ENCODE measurements at places on chromosomes 6 and 20.

GRCh38 chr6:167341665-167342655 is 17.1 kb downstream of the TTLL2 start:
- no peak overlapping the region for H3K4me3 ChIP-seq
- no peaks in the 10 kb centered on the region for H3K36me3 ChIP-seq

DNA sequence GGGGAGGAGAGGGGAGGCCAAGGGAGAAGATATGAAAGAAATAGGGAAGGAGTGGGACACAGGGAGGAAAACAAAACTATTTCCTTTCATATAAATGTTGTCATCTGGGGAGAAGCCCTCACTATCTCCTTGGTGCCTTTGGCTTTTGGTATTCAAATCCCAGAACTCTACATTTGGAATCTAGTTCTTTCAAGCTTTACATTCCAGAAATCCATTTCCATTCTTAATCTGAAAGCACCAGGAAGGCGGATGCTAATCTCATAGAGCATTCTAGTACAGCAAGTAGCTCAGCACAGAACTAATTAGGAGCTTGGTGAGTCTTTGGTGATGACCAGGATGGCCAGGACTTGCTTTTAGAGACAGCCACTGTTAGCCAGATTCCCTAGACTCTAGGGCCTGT is 177.9 kb downstream of the KIF16B start:
- H3K36me3 ChIP-seq = peaks cover 9% of the 10 kb centered on the region
- DNase-seq = no peak
- peaks cover 20% of the 10 kb centered on the region for H3K4me1 ChIP-seq
- H3K27ac ChIP-seq = no peak overlapping the region
- H3K27me3 ChIP-seq = no peaks in the 10 kb centered on the region

DNA sequence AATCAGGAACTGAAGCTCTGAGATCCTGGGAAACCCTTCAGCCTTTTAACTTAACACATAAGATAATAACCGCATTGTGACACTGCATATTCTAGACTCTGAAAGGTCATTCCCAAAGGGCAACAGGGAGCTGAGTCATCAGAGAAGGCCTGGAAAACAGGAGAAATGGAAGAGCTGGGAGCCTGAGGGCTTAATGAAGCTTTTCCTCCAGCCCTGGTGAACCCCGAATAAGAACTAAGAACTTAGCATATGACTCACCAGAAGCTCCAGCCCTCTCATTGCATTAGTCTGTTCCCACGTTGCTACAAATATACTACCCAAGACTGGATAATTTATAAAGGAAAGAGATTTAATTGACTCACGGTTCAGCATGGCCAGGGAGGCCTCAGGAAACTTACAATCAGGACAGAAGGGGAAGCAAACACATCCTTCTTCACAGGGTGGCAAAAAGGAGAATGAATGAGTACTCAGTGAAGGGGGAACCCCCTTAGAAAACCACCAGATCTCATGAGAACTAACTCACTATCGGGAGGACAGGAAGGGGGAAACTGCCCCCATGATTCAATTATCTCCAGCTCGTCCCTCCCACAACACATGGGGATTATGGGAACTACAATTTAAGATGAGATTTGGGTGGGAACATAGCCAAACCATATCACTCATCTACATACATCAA is 648.5 kb downstream of the TFAP2A start:
- H3K4me3 ChIP-seq = no peak overlapping the region
- H3K36me3 ChIP-seq = no peaks in the 10 kb centered on the region
- H3K4me1 ChIP-seq = peaks cover 18% of the 10 kb centered on the region
- H3K27ac ChIP-seq = no peak overlapping the region
- DNase-seq = no peak
- no peaks in the 10 kb centered on the region for H3K27me3 ChIP-seq

DNA sequence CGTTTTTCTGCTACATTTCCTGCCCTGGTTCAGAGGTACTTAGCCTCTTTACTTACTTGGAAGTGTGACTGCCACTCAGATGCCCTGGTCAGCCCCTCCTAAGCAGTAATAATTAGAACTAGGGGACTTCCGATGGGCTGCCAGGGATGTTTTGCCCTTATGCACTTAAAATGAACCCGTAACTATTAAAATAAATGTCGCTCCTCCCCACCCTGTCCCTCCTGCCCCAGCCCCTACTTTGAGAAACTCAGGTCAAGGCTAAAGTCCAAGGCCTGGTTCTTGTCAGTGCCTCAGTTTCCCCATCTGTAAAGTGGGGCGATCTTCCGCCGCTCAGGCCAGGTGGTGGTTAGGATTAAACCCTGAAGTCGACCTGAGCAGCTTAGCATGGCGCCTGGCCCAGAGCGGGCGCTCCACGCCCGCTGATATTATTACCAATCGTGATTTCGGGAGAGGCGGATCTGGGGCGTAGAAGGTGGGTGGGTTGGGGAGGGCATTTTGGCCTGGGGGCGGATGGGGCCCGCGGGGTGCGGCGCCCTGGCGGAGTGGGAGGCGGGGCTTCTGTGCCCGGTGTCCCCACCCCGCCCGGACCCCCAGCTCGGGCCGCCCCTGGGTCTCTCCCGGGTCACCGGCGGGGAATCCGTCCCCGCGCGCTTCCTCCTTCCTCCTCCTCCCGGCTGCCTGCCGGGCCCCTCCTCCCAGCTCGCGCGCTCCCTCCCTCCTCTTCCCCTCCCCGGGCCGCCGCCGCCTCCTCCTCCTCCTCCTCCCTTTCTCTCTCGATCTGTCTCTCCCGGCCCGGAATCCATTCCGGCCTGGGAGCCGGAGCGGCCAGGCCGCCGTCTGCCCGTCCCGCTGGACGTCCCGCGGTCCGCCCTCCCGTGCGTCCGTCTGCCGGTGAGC is at the start of gene SRC:
TSS of gene SRC (plus strand) at position 802 of the 897 bp plus-strand sequence. CDS start 38,014 bp downstream, outside the sequence.
- H3K4me1 ChIP-seq = peaks cover 35% of the 10 kb centered on the region
- H3K27ac ChIP-seq = 0 out of 2 replicates have a peak within 1 kb of the TSS, but pooled peaks have one; percentile 49
- H3K36me3 ChIP-seq = 0 out of 2 replicates have a peak, but pooled peaks cover 3% of the 10 kb centered on the region
- H3K27me3 ChIP-seq = no peaks in the 10 kb centered on the region

DNA sequence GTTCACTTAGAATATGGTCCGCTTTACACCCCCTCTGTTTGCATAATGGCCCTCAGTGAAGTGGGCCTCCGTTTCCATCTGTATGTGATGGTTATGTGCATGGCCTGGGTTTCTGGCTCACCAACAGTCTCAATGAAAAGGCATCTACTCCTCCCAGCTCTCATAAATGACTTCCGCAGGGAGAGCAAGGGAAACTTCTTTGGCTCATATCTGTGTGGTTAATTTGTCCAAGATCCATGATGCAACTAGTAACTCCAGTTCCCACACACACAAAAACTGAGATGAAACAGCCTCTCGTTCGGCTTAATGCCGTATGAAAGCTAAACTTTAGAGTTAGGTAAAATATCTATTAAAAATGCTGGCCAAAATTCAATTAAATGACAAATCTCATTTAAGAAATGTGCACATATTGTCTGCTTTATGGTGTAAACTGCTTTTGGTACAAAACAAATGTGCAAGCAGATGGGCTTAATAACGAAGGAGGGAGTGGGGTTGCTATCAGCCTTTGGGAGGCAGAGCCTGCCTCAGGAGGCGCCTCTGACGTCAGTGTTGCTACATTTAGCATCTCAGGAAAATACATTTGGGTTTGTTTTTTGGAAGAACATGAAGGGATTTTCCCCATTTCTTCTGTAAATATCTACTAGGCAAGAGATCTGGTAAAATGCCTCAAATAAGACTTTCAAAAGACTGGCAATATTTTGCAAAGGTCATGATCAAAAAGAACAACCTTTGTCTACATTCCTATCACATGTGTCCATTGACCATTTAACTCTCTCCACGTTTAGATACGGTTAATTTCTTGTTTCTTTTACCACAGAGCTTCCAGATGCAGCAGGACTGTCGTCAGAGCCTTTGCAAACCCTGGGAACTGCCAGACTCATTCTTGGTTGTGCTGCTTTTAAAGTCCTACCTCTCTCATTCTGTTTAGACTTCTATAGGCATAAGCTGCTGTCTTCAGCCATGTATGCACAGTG is 96.8 kb downstream of the ARMC2 start:
- H3K4me1 ChIP-seq = peaks cover 34% of the 10 kb centered on the region
- DNase-seq = no peak
- H3K27me3 ChIP-seq = no peaks in the 10 kb centered on the region

Data from WTC11 (cell line).